Right lung (tissue), 10 donors: ENCODE measurements at places on chromosomes 1 and 21. TPM values are rescaled to one million over a fixed set of nuclear protein-coding genes. Genes with fewer than 3 reads are reported as not detected.

The TRIM45 gene
- 17.8 TPM for polyA plus RNA-seq

The MYBPH gene
- polyA plus RNA-seq = 0.13 TPM

The RPTN gene
- polyA plus RNA-seq = not detected

The RGSL1 gene
- polyA plus RNA-seq = not detected

The FCGR1A gene
- polyA plus RNA-seq = 1.0 TPM

The BSDC1 gene
- 55.7 TPM for polyA plus RNA-seq

The PIGC gene
- polyA plus RNA-seq = 46.7 TPM

The REN gene
- polyA plus RNA-seq = 0.21 TPM

The ATXN7L2 gene
- 13.6 TPM for polyA plus RNA-seq

The FCRL2 gene
- polyA plus RNA-seq = 0.27 TPM

The GUCA2A gene
- 0.28 TPM for polyA plus RNA-seq

The RAB3B gene
- polyA plus RNA-seq = 0.35 TPM

The SMIM11 gene
- 14.3 TPM for polyA plus RNA-seq

The LENEP gene
- 1.2 TPM for polyA plus RNA-seq

The C1QTNF12 gene
- polyA plus RNA-seq = 0.86 TPM

The LPAR3 gene
- polyA plus RNA-seq = 1.4 TPM

The CCSAP gene
- 6.8 TPM for polyA plus RNA-seq

The GUCA2B gene
- not detected for polyA plus RNA-seq

The MCOLN2 gene
- 2.4 TPM for polyA plus RNA-seq

The PCP4L1 gene
- polyA plus RNA-seq = 1.4 TPM

The TPTE gene
- polyA plus RNA-seq = not detected

The OR2T35 gene
- polyA plus RNA-seq = not detected

The MROH9 gene
- polyA plus RNA-seq = 1.2 TPM
